ENCODE measurements at places on chromosomes 3 and 15.

DNA sequence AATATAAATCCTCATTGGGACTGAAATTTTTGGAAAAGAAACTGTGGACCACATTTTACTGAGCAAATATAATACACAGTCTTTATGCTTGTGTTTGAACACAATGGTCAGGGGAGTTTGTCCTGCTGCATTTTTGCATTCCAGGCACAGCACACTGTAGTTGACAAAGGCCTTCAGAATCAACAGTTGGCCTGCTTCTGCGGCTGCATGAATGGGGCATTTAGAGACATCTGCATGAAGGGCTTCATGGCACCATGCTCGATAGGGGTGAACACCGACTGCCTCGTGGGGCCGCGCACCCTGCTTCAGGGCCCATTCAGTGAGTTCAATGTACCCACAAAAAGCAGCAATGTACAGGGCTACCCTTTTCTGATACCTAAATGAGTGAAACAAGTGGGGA is 15.4 kb upstream of the COMMD2 start:
- no peak for DNase-seq
- no peaks in the 10 kb centered on the region for H3K36me3 ChIP-seq
- H3K4me3 ChIP-seq = no peak overlapping the region
- H3K4me1 ChIP-seq = no peaks in the 10 kb centered on the region

GRCh38 chr3:103367481-103367880 is 932.7 kb downstream of the ZPLD1 start:
- H3K36me3 ChIP-seq = no peaks in the 10 kb centered on the region
- no peak overlapping the region for H3K27ac ChIP-seq
- no peaks in the 10 kb centered on the region for H3K27me3 ChIP-seq
- H3K4me1 ChIP-seq = no peaks in the 10 kb centered on the region
- no peak for DNase-seq

- H3K4me1 ChIP-seq = peaks cover 39% of the 10 kb centered on the region
- no peaks in the 10 kb centered on the region for H3K27me3 ChIP-seq
- peaks cover 6% of the 10 kb centered on the region for H3K36me3 ChIP-seq
- H3K27ac ChIP-seq = no peak overlapping the region
- DNase-seq = no peak
Observed at GRCh38 chr15:26757141-26757540, 15.7 kb downstream of the GABRB3 start.

GRCh38 chr3:10223676-10224639 is 24.3 kb upstream of the TATDN2 start:
- H3K4me3 ChIP-seq = no peak overlapping the region
- no peak overlapping the region for H3K27ac ChIP-seq
- H3K36me3 ChIP-seq = no peaks in the 10 kb centered on the region
- no peak for DNase-seq
- no peaks in the 10 kb centered on the region for H3K27me3 ChIP-seq

DNA sequence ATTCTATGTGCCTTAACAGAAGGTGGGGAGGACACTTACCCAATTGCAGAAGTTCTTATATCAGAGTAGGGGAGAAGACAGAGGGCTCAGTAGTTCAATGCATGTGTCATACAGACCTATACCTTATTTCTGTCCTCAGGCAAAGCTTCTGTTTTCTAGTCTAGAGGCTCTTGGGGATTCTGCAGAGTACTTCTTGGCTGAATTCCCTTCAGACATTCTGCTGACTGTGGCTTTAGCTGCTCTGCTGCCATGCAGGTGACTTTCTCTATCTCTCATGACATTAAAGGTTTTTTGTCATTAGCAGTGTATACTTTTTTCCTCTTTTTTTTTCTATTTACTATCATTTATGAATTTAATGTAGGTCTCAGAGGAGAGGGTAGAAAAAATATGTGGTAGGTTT is 172.8 kb upstream of the PLSCR5 start:
- no peak overlapping the region for H3K27ac ChIP-seq
- no peak for DNase-seq
- peaks cover 11% of the 10 kb centered on the region for H3K4me1 ChIP-seq
- H3K4me3 ChIP-seq = no peak overlapping the region

DNA sequence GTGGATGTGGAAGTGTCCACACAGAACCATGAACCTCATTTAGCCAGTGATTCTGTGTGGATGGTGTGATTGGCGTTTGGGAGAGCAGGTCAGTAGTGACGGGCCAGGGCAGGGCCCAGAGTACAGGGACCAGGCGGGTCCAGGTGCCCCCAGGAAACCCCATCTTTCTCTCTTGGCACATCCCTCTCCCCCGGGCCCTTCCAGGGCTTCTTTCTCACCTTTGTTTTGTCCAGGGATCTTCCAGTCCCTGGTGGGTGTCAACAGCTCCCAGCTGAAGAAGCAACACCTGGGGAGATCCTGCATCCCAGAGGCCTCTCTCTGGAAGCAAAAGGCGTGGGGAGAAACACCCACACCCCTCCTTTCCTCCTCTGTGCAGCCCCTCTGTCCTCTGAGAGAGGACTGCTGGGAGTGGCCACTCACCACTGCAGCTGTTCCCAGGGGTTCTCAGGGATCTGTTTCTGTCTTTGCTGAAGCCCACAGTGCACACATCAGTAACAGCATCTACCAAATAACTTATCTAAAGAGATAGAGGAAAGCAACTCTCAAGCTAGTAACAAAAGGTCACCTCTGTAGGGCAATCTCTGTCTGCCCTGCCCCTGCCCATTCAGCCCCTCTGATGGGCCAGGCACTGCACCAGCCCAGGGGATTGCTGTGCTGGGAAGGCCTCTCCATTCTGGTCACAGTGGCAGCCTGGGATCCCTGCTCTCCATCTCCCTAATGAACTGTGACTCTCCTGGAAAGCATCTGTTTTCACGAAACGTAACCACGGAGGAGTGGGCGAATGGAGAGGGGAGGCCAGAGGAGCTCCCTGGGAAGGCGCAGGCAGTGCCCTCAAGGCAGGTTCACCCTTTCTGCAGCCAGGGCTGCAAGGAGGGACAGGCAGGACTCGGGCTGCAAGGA is 98.3 kb upstream of the ALDH1A3 start:
- no peaks in the 10 kb centered on the region for H3K4me1 ChIP-seq
- H3K27me3 ChIP-seq = no peaks in the 10 kb centered on the region
- no peaks in the 10 kb centered on the region for H3K36me3 ChIP-seq
- no peak overlapping the region for H3K4me3 ChIP-seq
- DNase-seq = peak; percentile 2

GRCh38 chr15:76377217-76377616 is 40.6 kb downstream of the ISL2 start:
- H3K27ac ChIP-seq = no peak overlapping the region
- no peaks in the 10 kb centered on the region for H3K27me3 ChIP-seq
- H3K4me3 ChIP-seq = no peak overlapping the region
- H3K4me1 ChIP-seq = peaks cover 13% of the 10 kb centered on the region

GRCh38 chr15:50247819-50248655 is 17.5 kb downstream of the HDC start:
- DNase-seq = no peak
- H3K27me3 ChIP-seq = no peaks in the 10 kb centered on the region
- H3K36me3 ChIP-seq = no peaks in the 10 kb centered on the region
- H3K27ac ChIP-seq = no peak overlapping the region
- no peak overlapping the region for H3K4me3 ChIP-seq
- no peaks in the 10 kb centered on the region for H3K4me1 ChIP-seq

DNA sequence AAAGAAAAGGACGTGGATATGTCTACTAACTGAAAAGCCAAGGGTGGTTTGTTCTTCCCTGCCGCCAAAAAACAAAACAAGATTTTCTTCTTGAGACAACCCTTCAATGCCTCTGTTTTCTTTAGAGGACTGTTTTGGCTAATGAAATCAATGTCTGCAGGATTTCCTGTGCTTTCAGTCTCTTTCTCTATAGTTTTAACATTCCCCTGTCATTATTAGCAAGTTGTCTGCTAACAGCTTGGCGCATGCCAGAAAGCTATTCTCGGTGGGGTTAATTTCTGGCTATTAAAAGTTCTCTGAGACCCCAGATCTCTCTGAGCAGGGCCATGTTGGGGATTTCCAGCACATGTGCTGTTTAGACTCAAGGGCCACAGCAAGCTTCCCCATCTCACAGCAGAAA is 56.7 kb downstream of the ITPR1 start:
- no peak overlapping the region for H3K4me3 ChIP-seq
- no peaks in the 10 kb centered on the region for H3K27me3 ChIP-seq
- no peak for DNase-seq
- no peaks in the 10 kb centered on the region for H3K4me1 ChIP-seq
- no peaks in the 10 kb centered on the region for H3K36me3 ChIP-seq

DNA sequence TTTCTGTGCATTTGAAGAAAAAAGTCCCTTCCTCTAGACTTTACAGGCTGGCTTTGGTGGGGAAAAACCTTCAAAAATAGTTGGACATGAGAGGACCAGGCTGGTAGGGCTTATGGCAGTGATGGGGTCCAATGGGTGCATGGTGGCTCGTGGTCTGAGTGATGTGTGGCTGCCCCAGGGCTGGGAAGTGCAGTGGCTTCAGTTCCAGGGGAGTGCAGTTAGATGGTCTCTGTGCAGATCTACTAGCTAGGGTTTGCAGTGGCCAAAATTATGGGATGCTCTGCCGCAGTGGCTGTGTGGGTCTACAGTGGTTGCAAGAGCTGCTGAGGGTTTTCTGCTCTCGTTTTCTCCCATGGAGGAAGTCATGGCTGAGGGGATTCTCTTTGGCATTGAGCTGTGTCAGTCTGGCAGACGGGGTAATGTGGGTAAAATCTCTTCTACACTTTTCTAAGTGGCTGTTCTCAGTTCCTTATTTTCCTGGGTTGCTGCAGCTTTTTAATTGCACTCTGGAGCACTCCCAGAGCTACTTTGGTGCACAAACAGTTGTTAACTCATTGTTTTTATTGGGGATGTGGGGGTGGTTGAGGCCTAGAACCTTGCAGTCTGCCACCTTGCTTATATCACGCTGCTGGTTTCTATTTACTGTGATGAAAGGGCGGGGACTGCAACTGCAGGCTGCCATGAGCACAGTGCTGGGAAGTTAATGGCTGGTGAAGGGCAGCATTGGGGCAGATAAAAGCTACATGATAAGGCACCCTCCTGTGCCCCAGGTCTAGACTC is 1324.6 kb downstream of the NSUN3 start:
- H3K27me3 ChIP-seq = no peaks in the 10 kb centered on the region
- no peaks in the 10 kb centered on the region for H3K4me1 ChIP-seq

GRCh38 chr15:28935316-28935715 is 49.5 kb downstream of the APBA2 start:
- no peak for DNase-seq
- no peak overlapping the region for H3K27ac ChIP-seq
- H3K4me1 ChIP-seq = no peaks in the 10 kb centered on the region
- H3K4me3 ChIP-seq = no peak overlapping the region
- H3K27me3 ChIP-seq = no peaks in the 10 kb centered on the region

DNA sequence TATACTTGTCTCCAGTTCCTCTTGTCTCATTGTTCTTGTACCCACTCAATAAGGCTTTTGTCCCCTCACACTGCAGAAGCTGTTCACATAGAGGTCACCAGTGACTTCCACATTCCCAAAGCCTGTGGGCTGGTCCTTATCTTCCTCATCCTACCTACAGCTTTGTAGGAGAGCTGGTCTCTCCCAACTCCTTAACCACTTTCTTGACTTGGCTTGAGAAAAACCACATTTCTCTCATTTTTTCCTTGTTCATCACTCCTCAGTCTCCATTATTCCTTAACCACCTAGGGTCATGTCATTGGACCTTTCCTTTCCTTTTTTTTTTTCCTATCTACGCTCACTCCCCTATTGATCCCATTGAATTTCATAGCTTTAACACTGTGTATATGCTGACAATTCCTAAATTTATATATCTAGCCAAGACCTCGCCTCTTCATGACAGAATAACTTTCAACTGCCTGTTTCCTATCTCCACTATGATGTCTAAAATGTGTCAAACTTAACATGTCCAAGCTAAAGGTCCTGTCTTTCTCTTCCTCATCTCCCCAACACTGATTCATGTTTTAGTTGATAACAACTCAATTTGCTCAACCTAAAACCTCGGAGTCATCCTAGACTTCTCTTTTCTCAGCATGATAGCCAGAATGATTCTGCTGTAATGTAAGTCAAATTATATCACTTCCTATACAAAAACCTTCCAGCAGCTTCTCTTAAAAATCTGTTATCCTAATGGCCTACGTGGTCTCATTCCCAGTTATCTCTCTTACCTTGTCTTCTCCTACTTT is 49.5 kb downstream of the CEP63 start:
- H3K27me3 ChIP-seq = no peaks in the 10 kb centered on the region
- no peaks in the 10 kb centered on the region for H3K4me1 ChIP-seq
- no peak overlapping the region for H3K4me3 ChIP-seq
- no peak for DNase-seq
- H3K36me3 ChIP-seq = peaks cover 9% of the 10 kb centered on the region

DNA sequence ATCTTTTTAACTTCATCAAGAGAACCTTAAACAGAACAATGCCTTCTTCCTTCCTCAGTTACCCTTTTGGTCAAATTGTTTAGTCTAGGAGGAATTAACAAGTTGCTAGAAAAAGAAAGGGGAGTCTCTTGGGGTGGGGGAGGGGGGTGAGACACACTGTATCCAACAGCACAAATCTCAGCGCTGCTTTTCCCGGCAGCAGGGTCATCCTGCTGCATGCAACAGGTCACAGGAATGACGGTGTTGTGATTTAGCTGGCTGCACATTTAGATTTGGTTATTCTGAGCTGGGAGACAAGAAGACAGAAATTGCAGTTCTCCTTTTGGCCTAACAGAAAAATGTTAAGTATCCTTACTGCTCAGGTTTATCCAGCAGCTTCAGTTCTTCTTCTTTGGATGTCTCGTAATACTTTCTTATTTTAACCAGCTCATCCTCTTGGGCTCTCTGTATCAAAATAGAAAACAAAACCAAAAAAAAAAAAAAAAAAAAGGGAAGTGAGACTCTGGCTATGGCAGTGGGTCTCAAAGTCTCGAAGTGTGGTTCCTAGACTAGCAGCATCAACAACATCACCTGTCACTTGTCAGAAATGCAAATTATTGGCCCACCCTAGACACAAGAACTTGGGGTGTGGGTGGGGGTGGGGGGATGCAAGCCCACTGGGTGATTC is 190.5 kb downstream of the GREM1 start:
- H3K4me1 ChIP-seq = peaks cover 38% of the 10 kb centered on the region
- H3K4me3 ChIP-seq = no peak overlapping the region
- H3K36me3 ChIP-seq = no peaks in the 10 kb centered on the region
- H3K27me3 ChIP-seq = no peaks in the 10 kb centered on the region

DNA sequence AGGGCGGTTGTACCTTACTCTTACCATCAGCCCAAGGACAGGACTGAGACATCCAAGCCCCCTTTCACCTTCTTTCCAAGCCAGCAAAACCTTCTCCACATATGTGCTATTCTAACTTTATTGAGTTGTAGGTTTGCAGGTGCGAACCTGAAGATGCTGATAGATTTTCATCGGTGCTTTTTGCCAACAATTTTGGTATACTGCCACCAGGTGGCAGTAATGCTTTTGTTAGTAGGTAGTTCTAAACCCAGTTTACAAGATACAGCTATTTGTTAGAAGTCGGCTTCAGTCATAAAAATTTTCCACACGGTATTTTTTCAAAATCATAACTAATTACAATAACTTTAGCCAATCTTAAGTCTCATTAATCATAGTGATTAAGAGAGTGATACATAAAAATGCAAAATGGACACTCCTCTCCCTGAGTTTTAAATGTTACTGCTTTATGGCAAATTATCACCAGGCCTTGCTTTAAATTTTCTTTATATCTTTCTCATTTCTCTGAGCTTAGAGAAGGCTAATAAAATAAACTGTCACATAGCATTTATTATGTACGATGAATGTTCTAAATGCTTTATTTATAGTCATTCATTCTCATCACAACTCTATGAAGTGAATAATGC is 636 bp downstream of the TBC1D21 start:
- H3K4me3 ChIP-seq = no peak overlapping the region
- H3K27me3 ChIP-seq = peaks cover 7% of the 10 kb centered on the region
- no peak overlapping the region for H3K27ac ChIP-seq
- H3K4me1 ChIP-seq = no peaks in the 10 kb centered on the region

All from neural progenitor cell (in vitro differentiated cells).